RWPE1 (cell line): ENCODE measurements at places on chromosomes 7 and 10.
A peak's percentile ranks its signal among the peaks of the same experiment; 100 is the strongest.

- no peak for DNase-seq
These were observed 7.8 kb upstream of the NOC3L start for GRCh38 chr10:94370501-94370900.

- no peak for DNase-seq
These were observed 251.2 kb upstream of the GRB10 start for GRCh38 chr7:51033727-51034520.

DNA sequence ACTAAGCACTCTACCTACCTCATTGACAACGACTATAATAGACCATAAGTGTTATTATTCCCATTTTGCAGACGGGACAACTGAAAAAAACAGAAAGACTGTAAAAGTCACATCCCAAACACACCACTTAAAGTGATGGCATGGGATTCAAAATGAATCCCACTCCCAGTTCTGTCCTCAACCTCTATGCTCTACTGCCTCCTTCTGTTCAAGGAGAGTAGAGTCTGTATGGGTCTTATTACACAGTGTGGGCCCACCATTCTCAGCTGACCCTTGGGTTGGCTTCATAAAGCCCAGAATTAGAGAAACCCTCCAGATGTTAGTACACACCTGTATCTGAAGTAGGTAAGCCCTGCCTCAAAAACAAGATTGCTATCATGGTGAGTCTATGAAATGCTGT, 102.2 kb downstream of the GRM8 start:
- DNase-seq = no peak

- DNase-seq = no peak
These were observed 23.2 kb upstream of the CFAP46 start for GRCh38 chr10:132965411-132966057.

DNA sequence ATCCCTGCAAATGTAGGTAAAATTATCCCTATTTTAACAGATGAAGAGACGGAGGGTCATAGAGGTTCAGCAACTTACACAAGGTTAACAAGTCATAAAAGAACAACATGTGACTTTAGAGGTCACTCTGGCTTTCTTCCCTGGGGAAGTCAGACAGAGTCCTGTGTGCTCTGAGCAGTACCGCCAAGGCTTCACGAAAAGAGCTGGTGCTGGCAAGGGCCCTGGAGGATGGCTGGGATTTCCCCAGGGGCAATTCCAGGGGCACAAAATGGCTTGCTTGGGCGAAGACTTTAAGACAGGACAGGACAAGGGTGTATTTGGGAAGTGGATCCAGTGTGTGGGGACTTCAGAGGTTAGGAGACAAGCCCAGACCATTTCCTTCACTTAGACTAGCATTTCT, 144.1 kb downstream of the PIP4K2A start:
- DNase-seq = no peak

DNA sequence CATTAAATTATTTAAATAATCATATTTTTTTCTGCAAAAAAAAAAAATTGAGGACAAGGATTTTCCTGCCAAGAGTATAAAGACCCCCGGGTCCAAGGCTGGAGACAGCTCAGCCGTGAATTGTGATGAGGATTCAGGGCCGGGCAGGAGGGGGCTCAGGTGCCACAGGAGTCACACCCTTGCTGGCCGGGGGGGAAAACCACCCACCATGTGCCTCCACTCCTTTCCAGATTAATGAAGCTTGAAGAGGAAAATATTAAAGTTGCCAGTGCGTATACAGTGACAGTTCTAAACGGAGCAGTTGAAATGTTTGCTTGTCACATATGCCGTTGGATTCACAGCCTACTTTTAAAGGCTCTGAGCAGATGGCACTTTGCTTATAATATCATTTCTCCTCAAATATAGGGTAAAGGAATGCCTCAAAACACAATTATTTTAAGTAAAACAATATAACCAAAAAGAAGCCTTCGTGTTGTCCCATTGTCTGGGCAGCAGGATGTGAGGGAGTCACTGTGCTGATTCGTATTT, 49.6 kb downstream of the ADARB2 start:
- no peak for DNase-seq

GRCh38 chr10:97319671-97320479, 804 bp downstream of the FRAT1 start:
- DNase-seq = peak; percentile 21
